ENCODE measurements at places on chromosomes 4 and X. TPM values are rescaled to one million over a fixed set of nuclear protein-coding genes. Genes with fewer than 3 reads are reported as not detected.
A peak's percentile ranks its signal among the peaks of the same experiment; 100 is the strongest.

The DSPP gene
- not detected for total RNA-seq

GRCh38 chrX:150926791-150927190, 28.3 kb upstream of the CD99L2 start:
- DNase-seq, result no peak

The TMPRSS11B gene
- total RNA-seq, result not detected

The CENPVL2 gene
- total RNA-seq, result not detected

GRCh38 chr4:149344436-149344835, 471.2 kb downstream of the IQCM start:
- DNase-seq, result peak; percentile 6

- no peak for DNase-seq
Measured at GRCh38 chr4:138329506-138330070, 87.4 kb upstream of the SLC7A11 start.

GRCh38 chr4:61913619-61914018, 713.5 kb downstream of the ADGRL3 start:
- DNase-seq, result no peak

Measured in lung microvascular endothelial cell (primary cell).